ENCODE measurements at places on chromosomes 3 and 15. TPM values are rescaled to one million over a fixed set of nuclear protein-coding genes. Genes with fewer than 3 reads are reported as not detected.

DNA sequence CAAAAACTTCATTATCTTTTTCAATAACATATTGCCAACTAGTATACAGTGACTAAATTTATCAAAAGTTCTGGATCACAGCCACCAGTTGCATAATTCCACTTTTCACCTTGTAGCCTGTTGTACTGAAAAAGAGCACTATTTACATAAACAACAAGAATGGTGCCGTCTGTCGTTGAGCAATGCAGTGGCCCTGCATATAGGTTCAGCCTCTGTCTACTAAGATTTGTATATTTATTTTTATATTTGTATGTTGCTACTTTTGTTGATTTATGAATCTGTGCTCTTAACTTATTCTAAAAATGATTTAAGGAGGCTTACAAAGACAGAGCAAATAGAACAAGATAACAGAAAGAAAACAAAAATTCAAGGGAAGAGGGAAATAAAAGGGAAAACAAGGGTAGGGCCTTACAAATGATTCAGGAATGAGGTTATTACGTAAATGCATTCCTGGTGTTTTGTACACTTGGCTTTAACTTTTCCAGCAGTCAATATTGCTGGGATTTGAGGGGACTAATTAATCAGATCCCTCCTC, 257.6 kb upstream of the STT3B start:
- DNase-seq = no peak

GRCh38 chr3:196741249-196741889, 1.7 kb downstream of the PAK2 start:
- no peak for DNase-seq

DNA sequence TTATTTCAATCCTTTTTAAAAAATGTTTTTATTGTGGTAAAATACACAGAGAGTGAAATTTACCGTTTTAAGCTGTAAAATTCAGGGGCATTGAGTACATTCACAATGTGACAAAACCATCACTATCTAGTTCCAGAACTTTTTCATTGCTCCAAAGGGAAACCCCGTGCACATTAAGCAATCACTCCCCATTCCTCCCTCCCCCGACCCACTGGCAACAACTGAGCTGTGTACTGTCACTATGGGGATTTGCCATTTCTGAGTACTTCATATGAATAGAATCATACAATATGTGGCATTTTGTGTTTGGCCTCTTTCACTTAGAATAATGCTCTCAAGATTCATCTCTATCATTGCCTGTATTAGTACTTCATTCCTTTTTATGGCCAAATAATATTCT, 45.5 kb upstream of the BOC start:
- DNase-seq = no peak

DNA sequence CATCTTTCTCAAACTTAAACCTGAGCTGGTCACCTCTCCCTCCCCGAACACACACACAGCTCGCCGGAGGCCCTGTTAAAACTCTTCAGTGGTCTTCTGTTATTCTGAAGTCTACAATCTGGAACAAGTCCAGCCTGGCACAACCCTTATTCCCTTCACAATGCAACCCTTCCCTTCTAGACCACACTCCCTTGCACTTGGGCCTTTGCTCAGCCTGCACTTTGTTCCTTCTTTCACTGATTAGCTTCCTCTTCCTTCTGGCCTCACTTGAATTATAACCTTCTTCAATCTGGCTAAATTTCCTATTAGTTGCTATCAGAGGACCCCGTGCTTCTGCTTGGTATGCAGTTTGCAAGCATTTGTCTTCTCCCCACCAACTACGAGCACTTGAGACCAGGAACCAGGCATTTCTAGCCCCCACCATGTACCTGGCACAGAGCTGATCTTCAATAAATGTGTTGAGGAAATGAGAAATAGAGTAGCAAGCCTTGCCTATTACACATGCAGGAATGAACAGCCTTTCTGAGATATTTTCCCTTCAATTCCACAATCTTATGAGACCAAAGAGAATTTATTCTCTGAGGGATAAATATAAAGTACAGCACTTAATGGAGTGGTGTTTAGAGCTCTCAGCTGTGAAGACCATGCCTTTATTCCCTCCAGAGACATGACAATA, 663.1 kb upstream of the ADAMTS9 start:
- DNase-seq = no peak

DNA sequence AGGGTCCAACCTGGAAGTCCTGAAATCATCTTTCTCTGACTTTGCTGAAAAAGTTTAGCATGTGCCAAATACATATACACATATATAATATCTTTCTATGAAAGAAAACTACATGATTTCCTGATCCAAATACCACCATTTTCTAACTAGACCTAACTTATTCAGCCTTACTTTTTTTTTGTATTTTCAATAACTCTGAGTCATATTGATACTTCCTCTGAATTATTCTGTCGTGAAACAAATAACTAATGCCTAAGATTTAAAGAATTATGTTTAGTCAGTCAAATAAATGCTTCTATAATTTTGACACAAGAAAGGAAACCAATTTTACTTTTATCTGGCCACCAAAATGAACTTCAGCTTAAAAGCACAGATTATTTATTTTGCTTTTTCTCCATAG, 760.2 kb upstream of the GBE1 start:
- DNase-seq = no peak

DNA sequence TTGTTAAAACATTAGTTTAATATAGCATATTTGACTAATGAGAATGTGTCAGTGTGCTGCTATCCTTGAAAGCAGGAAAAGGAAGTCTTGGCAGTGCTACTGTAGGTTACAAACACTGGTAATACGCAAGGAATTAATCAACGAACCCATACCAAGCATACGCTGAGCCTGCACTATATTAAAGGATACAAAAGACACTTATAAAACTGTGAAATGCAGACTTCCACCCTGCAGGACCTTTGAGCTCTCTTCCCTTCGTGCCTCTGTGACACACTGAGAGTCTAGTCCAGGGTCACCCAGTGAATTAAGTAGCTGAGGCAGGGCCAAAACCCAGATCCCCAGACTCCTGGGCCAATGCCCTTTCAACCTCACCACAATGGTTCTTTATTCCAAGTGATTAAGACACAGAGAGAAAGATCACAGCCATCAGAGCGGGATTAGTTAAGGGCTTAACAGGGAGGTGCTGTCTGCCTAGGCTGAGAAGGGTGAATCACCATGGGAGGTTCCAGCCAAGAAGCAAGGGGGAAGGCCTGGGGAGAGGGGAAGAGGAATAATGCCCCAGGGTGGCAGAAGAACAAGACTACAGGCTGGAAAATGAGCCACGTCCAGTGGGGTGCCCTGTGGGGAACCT, 6.8 kb downstream of the ANXA2 start:
- DNase-seq = no peak

DNA sequence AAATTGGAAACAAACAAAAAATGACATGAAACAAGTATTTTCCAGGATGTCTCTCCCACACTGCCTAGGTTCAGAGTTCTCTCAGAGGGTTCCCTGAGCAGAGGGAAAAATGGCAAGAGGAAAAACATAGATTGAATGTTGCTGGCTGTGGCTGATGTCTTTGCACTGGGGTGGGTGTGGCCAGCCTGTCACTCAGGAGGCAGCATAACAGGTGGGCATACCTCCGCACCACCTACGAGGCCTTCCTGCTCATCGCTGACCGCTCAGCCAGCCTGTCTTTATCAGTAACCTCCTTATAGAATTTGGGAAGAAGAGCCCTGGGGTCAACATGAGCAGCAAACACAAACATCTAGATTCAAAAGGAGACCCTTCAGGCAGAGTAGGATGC, 216.6 kb upstream of the UMPS start:
- DNase-seq = no peak

- no peak for DNase-seq
Measured at GRCh38 chr15:69604072-69604411, 151.4 kb downstream of the RPLP1 start.

Gene SRP14
- total RNA-seq = 168 TPM

Gene FEZF2
- total RNA-seq = not detected

Gene LMAN1L
- not detected for total RNA-seq

Gene SLC38A3
- 0.39 TPM for total RNA-seq

Gene U2SURP
- 68.2 TPM for total RNA-seq

All from mesenteric fat pad (tissue), 1 donor.